Bronchial epithelial cell (primary cell): ENCODE measurements at places on chromosomes 2 and 18. TPM values are rescaled to one million over a fixed set of nuclear protein-coding genes. Genes with fewer than 3 reads are reported as not detected.

GRCh38 chr2:241767464-241768250 is 9.0 kb upstream of the GAL3ST2 start:
- no peak for DNase-seq

DNA sequence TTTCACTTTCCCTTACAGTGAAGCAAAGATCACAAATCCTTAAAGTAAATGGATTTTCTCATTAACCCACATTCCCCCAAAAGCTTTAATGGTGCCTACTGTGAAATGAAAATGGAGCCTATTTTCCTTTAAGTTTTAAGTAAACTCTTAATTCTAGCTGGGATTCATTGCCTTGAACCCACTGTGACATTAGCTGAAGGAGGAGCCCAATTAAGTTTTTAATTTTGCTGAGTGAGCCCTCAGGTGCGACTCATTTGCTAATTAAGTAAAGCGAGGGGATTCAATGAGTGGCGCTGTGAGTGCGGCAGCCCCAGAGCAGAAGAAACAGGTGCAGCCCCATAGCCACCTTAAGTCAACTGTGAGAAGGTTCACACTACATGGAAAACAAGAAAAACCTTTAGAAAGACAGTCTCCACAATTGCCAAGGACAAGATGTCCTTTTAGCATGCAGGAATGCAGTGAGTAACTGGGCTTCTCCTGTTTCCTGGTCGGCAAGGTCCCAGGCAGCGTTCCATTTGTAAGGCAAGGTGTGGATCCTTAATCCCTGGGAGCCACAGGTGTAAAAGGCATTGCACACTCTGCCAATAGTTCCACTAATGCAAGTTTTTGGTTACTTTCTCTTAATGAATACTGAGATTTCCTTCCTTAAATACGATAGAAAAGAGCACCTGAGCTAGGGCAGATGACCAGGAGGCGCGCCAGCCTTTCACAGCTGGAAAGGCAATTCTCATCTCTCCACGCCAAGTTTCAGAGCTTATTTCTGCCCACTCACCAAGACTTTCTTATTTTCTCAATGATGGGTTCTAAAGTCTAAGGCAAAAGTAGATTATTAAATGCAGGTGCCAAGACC is 87.7 kb downstream of the TMEM18 start:
- DNase-seq = no peak

DNA sequence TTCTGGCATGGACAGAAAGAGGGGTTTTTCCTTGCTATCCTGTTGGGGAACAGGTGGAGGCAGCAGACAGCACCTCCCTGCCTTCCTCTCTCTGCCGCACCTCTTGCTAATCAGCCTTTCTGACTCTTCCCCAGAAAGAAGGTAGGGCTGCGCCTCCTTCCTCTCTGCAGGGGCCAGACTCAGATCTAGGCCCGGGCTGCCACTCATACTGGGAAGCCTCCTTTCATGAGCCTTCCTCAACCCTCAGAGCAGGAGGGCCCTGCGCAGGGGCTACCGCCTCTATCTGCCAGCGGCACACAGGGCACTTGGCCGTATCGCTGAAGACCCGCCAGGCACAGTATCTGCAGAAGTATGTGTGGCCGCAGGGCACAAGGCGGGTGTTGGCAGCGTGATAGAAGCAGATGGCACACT is 7.1 kb downstream of the NEURL3 start:
- DNase-seq = no peak

- no peak for DNase-seq
These were observed 112.8 kb downstream of the GULP1 start for GRCh38 chr2:188404341-188405004.

DNA sequence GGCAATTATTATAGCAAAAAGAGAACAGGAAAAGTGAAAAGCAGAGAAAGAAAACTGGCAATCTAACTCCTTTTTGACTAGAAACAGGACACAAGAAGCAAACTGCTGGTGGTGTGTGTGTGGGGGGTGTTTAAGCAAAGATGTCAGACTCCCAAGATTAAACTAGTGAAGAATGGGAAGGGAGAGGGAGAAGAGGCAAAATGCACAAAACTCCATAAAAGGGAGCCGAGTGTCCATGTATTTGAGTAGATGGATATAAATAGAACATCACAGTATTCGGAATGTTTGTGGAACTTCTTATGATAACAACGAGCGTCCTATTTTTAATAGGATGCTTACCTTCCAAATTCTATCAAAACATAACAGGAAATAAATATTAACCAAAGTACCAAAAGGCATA is 179.8 kb upstream of the TRIB2 start:
- DNase-seq = no peak

DNA sequence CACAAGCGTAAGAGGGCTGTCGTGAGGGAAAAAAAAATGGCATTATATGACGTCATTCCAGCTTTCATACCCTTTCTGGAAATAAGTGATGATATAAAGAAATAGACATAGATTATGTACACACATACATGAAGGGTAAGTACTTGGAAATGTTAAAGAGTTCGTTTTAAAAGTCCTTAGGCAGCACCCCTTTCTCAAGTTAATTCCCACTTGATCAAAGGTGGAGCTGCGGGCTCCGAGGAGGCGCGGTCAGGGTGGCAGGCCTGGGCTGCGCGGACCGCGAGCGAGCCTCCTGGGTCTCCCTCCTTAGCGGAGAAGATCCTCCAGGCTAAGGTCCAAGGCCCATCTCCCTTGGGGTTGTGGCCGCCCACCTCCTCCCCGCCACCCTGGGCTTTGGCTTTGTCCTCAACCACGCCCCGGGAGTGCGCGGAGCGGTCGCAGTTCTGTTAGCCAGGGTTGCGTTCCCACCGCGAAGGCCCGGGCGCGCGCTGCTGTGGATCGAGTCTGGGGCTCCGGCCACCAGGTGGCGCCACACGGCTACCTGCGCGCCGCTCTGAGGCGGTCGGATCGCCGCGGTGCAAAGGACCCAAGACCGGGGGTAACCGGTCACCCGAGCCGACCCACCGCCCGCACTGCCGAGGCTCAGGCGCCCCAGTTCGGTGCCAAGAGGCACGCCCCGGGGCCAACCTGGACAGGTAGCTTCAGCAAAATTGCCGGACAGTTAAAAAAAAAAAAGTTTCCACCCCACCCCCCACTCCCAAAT is 66.8 kb downstream of the HNRNPLL start:
- DNase-seq = peak; percentile 28

DNA sequence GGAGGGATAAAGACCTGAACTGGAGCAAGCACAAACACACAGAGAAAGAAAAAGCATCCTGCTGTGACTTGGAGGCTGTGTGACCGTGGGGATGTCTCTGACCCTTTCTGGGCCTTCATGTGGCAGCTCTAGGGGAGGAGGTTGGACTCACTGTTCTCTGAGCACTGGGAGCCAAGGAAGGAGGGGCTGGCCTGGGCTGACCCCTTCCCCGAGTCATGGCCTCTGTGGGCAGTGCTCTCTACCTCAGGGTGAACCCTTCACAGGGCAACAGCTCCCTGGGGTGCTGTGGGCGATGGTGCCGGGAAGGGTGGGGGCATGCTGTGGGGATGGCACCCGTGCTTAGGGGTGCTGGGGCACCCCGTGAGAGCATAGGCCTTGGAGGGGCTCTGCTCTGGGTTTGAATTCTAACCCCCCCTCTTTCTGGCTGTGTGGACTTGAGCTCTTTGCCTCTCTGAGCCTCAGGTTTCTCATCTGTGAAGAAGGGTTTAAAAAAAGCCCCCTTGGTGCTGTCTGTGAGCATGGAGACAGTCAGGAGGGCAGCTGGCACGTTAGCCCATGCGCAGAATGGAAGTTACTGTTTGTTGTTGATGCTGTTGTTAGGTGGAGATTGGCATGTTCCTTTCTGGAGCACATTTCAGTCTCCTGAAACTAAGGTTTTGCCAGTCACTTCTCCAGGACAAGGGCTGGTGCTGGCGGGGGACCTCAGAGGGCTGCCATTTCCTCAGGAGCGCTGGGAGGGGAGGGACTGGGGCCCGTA is 700 bp downstream of the TOGARAM2 start:
- no peak for DNase-seq

DNA sequence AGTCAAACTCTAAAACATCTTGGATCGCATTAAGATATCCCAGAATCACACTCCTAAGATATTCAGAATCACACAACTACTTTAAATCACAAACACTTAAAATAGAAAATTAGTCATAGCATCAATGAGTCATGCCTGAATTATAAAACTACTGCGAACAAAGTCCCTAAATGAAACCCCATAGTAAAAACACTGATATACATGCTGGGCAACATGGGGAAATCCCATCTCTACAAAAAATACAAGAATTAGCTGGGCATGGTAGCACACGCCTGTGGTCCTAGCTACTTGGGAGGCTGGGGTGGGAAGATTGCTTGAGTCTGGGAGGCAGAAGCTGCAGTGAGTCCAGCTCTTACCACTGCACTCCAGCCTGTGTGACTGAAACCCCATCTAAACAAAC is 101.7 kb downstream of the COBLL1 start:
- DNase-seq = peak; percentile 89

GRCh38 chr2:19677825-19678518 is 223.8 kb downstream of the TTC32 start:
- no peak for DNase-seq

DNA sequence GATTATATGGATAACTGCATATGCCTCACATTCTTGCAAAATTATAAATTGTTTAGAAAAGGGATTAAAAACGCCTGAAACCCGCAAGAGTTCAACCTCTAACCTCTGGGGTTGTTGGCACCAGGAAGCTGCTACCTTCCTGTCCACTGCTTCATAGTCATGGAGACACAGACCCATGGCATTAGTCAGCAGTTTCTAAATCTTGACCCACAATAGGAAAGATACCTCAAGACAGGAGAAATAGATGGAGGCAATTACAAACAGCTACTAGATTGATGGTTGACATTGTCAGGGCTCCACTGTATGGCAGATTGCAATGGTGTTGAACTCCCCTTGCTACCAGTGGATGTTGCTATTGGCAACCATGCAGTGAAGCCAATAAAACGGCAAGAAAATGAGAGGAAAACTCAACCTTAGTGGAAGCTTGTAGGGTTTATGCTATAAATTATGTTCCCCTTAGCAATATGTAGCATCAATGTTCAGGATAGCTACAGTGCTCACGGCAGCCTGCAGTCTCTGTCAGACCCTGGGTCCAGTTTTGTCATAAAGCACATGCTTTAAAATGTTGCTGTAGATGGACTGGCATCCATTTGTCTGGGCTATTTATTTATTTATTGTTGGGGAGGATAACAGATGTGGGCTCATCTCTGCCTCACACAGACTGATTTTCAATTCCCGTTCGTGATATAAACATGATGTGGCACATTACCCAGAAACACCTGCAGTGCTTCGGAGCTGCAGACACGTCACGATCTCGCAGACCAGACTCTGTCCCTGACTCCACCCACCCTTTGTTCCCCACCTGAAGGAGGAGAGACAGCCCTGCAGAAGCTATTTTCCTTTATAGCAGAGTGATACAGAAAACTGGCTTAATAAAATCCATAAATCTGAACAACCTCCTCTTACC is 233.4 kb downstream of the AGPS start:
- DNase-seq = no peak

GRCh38 chr2:224915136-224915535 is 127.1 kb downstream of the DOCK10 start:
- DNase-seq = no peak

- no peak for DNase-seq
These were observed 99.8 kb downstream of the ALK start for GRCh38 chr2:29821591-29821990.

- DNase-seq = peak; percentile 61
These were observed 76.2 kb downstream of the AAK1 start for GRCh38 chr2:69567157-69567908.

- peak; percentile 5 for DNase-seq
These were observed 101.9 kb upstream of the RAB12 start for GRCh38 chr18:8507361-8507760.

DNA sequence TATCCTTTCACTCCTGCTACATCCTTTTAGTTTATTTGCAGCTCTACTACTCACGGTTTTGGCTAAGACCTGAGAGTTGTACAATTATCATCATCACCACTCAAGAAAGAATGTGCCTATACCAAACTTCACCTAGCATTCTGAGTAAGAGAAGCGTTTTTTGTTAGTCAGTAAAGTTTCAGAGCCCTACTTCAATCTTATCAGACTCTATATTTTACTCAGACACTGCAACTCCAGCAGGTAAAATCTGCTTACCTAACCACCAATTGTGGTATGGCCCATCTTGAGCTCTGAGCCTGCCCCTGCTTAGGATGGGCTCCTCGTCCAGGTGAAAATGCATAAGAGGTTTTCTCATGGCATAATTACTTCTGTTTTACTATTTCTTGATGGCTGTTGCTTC is 37.1 kb downstream of the ICOS start:
- no peak for DNase-seq

DNA sequence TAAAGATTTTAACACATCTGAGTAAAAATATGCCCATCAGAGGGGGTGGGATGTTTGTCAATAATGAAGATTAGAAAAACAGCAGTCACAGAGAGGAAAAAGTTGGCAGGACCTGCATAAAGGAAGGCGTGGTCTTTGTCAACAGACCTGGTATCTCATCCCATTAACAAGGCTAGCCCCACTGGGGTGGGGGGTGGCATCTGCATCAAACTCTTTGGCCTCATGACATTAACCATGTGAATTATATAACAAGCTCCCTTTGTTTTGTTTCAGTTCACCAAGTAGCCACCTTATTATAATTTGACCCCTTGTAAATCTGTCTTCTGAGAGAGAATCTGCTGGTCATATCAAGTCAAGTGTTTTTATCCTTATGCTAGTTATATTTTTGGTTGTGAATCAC is 28.8 kb downstream of the NEMP2 start:
- DNase-seq = no peak

DNA sequence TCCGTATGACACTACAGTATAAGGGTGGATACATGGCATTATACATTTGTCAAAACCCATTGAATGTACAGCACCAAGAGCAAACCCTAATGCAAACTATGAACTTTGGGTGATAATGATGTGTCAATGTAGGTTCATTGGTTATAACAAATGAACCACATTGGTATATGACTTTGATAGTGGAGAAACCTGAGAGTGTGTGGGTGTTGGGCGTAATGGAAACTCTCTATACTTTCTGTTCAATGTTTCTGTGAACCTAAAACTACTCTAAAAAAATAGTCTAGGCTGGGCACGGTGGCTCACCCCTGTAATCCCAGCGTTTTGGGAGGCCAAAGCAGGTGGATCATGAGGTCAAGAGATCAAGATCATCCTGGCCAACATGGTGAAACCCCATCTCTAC is 6.5 kb upstream of the ACTG2 start:
- DNase-seq = no peak

GRCh38 chr2:127639111-127639474 is 6.9 kb upstream of the GPR17 start:
- no peak for DNase-seq

- peak; percentile 77 for DNase-seq
These were observed 159.7 kb downstream of the CD226 start for GRCh38 chr18:69787825-69788547.

Gene INPP5D
- total RNA-seq = 24.1 and 26.6 TPM in 2 replicates

Gene AQP12B
- not detected in 2 replicates for total RNA-seq

Gene HMSD
- total RNA-seq = 0.13 and 0.26 TPM in 2 replicates

Gene TACR1
- total RNA-seq = not detected in 2 replicates

Gene PRKAG3
- total RNA-seq = not detected in 2 replicates

Gene EPB41L3
- total RNA-seq = 0.53 and 7.4 TPM in 2 replicates
